Activated CD8-positive, alpha-beta T cell treated with anti-CD3 and anti-CD28 coated beads, Interleukin-2, amount 10 ng/mL, durations not matched to agents 7 days and 5 days (primary cell): ENCODE measurements at places on chromosomes 4 and X. TPM values are rescaled to one million over a fixed set of nuclear protein-coding genes. Genes with fewer than 3 reads are reported as not detected.

GRCh38 chrX:39972340-39972739, 125.4 kb downstream of the BCOR start:
- DNase-seq = no peak

GRCh38 chr4:10688022-10688421, 3.5 kb upstream of the CLNK start:
- no peak for DNase-seq

KLKB1 gene
- total RNA-seq = 0.26 TPM

- no peak for DNase-seq
Measured at GRCh38 chrX:39238006-39238405, 436.7 kb downstream of the MID1IP1 start.

DNA sequence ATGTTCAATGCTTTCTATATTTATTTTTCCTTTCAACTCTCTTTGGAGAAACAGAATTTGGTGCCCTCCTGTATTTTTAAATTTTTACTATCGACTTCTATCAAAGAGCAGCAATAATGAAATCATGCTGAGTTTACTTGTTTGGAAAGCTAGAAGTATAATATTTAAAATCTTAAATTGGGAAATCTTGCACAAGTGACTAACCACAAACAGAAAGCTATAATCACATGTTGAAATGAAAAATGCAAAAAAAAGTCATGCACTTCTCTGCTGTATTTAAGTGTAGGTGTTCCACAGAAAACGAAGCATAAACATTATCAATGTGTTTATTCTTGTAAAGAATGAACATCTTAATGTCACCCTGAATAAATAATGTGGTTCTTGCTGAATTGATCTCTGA, 306.1 kb downstream of the PCDH18 start:
- DNase-seq = no peak

SLIT2 gene
- total RNA-seq = not detected

MGAT4D gene
- not detected for total RNA-seq

DNA sequence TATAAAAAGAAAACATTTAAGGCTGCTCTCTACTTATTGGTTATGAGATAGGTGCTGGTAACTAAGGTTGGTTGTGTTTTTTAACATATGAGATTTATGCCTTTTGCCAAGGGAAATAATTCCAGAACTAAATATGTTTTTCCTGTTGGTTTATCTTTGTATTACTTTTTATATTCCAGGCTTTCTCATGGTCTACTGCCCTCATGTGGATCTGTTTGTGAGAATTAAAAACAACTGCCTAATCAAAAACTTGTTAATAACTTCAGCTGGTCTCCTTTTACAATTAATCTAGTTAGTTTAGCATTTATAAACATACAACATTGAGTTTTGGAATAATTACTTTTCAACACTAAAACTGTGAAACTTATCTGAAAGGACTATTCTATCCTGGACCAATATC, 1208.3 kb downstream of the ADGRL3 start:
- DNase-seq = no peak

- DNase-seq = no peak
Measured at GRCh38 chr4:26345565-26345938, 24.7 kb downstream of the RBPJ start.

DNA sequence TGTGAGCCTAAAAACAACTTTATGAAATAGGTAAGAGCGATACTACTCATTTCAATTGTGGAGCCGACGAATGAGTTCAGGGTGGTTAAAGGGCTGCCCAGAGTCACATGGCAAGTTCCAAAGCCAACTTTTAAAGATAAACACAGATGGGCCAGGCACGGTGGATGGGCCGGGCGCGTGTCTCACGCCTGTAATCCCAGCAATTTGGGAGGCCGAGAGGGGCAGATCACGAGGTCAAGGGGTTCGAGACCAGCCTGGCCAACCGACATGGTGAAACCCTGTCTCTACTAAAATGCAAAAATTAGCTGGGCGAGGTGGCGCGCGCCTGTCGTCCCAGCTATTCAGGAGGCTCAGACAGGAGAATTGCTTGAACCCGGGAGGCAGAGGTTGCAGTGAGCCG, 914 bp upstream of the C4orf36 start:
- no peak for DNase-seq

GABRB1 gene
- total RNA-seq = not detected

GRCh38 chr4:92825791-92826190, 522.0 kb downstream of the GRID2 start:
- no peak for DNase-seq

- DNase-seq = no peak
Measured at GRCh38 chr4:2069161-2069971, 10.2 kb downstream of the NAT8L start.

- peak; percentile 41 for DNase-seq
Measured at GRCh38 chr4:83054928-83055327, 19.9 kb downstream of the COPS4 start.

FRG2 gene
- not detected for total RNA-seq

DNA sequence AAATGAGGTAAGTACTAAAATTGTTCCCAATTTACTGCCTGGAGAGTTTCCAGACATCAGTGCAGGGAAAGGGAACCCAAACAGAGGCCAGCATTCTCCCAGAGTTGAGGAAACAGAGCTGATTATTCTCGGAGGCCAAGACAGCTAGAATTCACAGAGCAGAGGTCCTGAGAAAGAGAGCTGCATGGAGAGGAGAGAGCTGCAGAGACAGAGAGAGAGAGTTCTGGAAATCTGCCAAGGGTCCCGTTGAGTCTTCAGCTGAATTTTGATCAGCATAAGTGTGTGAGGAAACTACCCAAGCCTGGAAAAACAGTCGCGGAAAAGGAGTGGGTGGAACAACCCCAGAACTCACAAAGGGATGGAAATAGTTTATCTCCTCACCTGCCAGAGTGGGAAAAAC, 43.8 kb upstream of the GPR173 start:
- DNase-seq = no peak

DNA sequence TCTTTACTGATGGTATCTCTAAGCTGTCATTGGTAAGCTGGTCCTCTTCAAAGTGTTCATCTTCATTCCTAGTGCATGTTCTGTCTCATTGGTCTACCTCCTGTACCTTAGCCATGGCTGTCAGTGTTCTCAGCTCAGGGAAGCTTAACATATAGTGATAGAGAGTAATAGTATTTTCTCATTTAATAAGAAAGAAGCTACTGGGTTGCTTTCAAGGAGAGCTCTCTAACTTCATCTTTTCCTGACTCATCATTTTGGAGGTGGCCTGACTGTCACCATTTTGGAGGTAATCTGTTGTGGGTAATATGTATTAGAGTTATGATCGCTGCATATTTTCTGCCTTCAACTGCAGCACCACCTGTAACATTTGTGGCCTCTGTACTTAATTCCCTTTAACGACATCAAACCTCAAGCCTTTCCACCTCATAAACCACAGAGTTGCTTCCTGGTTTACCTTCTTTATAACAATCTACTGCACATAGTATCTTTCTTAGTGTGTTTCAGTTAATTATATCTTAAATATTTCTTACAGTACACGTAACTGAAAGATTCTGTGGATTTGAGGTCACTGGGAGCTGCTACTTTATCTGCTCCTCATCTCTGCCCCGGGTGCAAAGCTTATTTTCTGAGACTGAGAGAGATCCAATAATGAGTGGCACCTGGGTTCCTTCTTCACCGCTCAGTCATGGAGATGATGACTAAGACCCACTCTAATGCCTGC, 474.0 kb upstream of the TECRL start:
- DNase-seq = peak; percentile 20

DNA sequence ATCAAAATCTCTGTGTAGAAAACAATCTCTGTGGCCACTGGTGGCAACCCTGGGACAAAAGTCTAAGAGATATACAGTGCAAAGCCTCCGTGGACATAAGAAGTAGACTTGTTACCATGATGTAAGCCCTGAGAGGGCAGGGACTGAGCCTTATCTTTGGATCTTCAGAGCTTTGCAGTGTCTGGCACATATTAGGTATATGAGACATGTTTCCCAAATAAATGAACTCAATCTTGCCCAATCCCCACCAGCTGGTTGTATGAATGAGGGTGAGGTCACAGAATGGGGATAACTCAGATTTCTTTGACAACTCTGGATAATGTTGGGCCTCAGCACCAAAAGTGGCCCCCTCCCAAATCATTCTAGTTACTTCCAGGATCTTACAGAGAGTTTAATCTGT, 511.4 kb upstream of the DIPK2B start:
- DNase-seq = no peak

F11 gene
- total RNA-seq = not detected

DNA sequence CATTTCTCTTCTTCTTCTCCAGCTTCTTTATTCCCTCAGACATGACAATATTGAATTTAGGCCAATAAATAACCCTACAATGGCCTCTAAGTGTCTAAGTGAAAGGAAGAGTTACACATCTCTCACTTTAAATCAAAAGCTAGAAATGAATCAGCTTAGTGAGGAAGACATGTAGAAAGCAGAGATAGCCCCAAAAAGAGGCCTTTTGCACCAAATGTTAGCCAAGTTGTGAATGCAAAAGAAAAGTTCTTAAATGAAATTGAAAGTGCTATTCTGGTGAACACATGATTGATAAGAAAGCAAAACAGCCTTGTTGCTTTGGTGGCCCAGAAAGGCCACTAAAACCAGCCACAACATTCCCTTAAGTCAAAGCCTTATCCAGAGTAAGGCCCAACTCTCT, 146.2 kb upstream of the HHIP start:
- no peak for DNase-seq
